ENCODE measurements at places on chromosomes 5 and 9. TPM values are rescaled to one million over a fixed set of nuclear protein-coding genes. Genes with fewer than 3 reads are reported as not detected.
A peak's percentile ranks its signal among the peaks of the same experiment; 100 is the strongest.

GRCh38 chr9:38339496-38339895 lies 53.0 kb upstream of the ALDH1B1 start:
- DNase-seq: no peak
- H3K4me3 ChIP-seq: no peak overlapping the region
- H3K4me1 ChIP-seq: peaks cover 26% of the 10 kb centered on the region
- H3K27ac ChIP-seq: no peak overlapping the region
- H3K36me3 ChIP-seq: no peaks in the 10 kb centered on the region
- no peaks in the 10 kb centered on the region for H3K27me3 ChIP-seq

GRCh38 chr9:104997536-104997935 lies 69.6 kb upstream of the ABCA1 start:
- H3K4me3 ChIP-seq: no peak overlapping the region
- peaks cover 13% of the 10 kb centered on the region for H3K4me1 ChIP-seq
- no peaks in the 10 kb centered on the region for H3K27me3 ChIP-seq
- no peak for DNase-seq

GRCh38 chr5:55929020-55929799 lies 65.6 kb downstream of the IL6ST start:
- no peaks in the 10 kb centered on the region for H3K27me3 ChIP-seq
- no peak for DNase-seq
- H3K4me3 ChIP-seq: no peak overlapping the region

DNA sequence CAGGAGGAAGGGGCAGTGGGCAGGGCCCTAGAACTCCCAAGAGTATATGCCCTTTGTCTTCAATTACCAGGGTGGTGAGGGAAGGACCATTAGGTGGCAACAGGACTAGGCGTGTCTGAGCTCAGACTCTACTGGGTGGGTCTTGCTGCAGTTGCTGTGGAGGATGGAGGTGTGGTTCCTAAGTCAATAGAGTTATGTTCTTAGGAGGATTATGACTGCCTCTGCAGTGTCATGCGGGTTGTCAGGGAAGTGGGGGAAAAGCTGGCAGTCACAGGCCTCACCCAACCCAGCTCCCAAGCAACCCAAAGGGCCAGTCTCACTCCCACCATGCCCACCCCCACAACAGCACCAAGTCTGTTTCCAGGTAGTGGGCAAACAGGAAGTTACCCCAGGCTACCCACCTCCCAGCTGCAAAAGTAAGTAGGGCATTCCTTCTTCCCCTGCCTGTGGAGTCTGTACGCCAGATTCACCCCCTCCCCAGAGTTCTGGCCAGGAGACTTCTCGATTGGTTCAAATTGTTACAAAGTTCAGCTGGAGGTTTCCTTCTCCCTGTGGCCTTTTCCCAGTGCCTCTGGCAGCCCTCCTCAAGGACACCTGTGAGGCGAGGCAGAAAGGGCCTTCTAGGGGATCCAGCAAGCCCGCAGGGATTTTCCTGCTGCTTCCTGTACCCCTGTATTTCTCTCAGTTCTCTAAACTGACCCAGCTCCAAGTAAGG lies 145.3 kb downstream of the HINT1 start:
- no peak overlapping the region for H3K27ac ChIP-seq
- H3K36me3 ChIP-seq: no peaks in the 10 kb centered on the region
- no peaks in the 10 kb centered on the region for H3K27me3 ChIP-seq
- no peak for DNase-seq
- no peak overlapping the region for H3K4me3 ChIP-seq
- H3K4me1 ChIP-seq: no peaks in the 10 kb centered on the region

DNA sequence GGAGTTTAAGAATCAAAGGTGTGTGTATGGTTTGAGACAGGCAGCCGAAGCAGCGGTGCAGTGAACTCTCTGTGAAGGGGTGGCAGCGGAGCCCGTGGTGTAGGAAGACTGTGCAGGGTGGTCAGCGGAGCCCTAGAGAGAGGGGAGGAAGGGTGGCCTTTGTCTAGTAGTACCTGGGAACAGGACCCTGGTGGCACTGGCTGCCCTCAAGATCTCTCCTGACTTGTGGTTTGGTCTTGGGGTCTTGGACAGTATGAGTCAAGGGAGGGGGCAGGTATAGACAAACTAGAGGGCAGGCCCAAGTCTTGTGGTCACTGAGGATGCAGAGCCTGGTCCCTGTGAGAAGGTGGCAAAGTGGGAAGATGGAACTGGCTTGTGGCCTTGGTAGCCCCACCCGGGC lies 7.1 kb upstream of the NKX2-5 start:
- no peak for DNase-seq
- H3K27me3 ChIP-seq: peaks cover 100% of the 10 kb centered on the region
- H3K27ac ChIP-seq: no peak overlapping the region
- H3K4me3 ChIP-seq: no peak overlapping the region

DNA sequence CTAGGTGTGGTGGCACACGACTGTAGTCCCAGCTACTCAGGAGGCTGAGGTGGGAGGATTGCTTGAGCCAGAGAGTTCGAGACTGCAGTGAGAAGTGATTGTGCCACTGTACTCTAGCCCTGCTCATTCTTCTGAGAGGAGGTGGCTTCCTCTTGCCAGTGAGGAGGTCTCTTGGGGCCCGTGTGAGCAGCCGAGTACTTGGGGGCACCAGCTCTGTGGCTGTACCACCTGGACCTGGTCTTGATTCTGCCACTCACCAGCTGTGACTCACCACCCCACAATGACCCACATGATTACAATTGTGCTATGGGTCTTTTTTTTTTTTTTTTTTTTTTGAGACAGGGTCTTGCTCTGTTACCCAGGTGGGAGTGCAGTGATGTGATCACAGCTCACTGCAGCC lies 18.0 kb upstream of the CRB2 start:
- H3K27ac ChIP-seq: peak overlapping the region; percentile 85
- H3K4me3 ChIP-seq: no peak overlapping the region
- peaks cover 21% of the 10 kb centered on the region for H3K4me1 ChIP-seq

DNA sequence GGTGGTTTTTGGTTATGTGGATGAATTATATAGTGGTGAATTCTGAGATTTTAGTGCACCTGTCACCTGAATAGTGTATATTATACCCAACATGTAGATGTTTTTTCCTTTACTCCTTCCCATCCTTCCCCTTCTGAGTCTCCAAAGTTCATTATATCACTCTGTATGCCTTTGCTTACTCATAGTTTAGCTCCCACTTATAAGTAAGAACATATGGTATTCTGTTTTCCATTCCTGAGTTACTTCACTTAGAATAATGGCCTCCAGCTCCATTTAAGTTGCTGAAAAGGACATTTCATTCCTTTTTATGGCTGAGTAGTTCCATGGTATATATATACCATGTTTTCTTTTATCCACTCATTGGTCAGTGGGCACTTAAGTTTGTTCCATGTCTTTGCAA lies 161.6 kb upstream of the CD180 start:
- no peak overlapping the region for H3K4me3 ChIP-seq
- no peaks in the 10 kb centered on the region for H3K4me1 ChIP-seq
- no peak for DNase-seq
- no peaks in the 10 kb centered on the region for H3K27me3 ChIP-seq

GRCh38 chr5:153623751-153624450 lies 133.4 kb downstream of the GRIA1 start:
- no peak for DNase-seq
- no peak overlapping the region for H3K27ac ChIP-seq
- H3K36me3 ChIP-seq: no peaks in the 10 kb centered on the region
- H3K27me3 ChIP-seq: no peaks in the 10 kb centered on the region

- H3K27me3 ChIP-seq: no peaks in the 10 kb centered on the region
- H3K4me3 ChIP-seq: no peak overlapping the region
- DNase-seq: no peak
- H3K4me1 ChIP-seq: no peaks in the 10 kb centered on the region
- no peak overlapping the region for H3K27ac ChIP-seq
Observed at GRCh38 chr9:132840980-132841379, 37.1 kb downstream of the AK8 start.

GRCh38 chr5:28117273-28117672 lies 1078.9 kb upstream of the CDH9 start:
- DNase-seq: no peak
- no peaks in the 10 kb centered on the region for H3K4me1 ChIP-seq
- H3K4me3 ChIP-seq: no peak overlapping the region
- H3K27ac ChIP-seq: no peak overlapping the region

GRCh38 chr9:806285-807156 lies 35.0 kb upstream of the DMRT1 start:
- DNase-seq: no peak
- no peaks in the 10 kb centered on the region for H3K36me3 ChIP-seq
- H3K4me1 ChIP-seq: no peaks in the 10 kb centered on the region
- no peak overlapping the region for H3K27ac ChIP-seq

DNA sequence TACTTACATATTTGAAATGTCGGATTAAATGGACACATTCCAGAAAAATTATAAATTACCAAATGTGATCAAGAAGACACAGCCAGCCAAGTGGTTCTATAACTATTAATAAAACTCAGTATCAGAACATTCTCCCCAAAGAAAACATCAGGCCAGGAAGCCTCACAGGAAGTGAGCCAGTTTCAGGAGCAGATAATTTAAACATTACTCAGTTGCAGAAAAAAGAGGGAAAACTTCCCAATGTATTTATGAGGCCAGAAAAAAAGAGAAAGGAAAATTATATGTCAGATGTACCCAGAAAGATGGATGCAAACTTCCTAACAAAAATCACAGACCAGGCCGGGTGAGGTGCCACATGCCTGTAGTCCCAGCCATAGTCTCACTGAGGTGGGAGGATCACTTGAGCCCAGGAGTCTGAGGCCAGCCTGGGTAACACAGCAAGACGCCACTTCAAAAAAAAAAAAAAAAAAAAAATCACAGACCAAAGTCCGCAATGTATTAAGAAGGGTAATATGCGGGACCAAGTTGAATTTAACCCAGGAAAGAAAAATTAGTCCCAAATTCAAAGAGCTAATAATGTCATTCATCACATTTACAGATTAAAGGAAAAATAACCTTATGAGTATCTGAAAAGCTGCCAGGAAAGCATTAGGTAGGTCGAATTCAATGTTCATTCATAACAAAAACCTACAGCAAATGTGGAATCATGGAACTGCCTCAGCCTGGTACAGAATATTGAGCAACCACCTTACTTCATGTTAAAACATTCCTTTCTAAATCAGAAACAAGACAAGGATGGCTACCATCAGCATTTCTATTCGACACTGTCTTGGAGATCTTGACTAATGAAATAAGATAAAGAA lies 37.2 kb upstream of the NRARP start:
- no peaks in the 10 kb centered on the region for H3K36me3 ChIP-seq
- no peak overlapping the region for H3K27ac ChIP-seq
- no peaks in the 10 kb centered on the region for H3K4me1 ChIP-seq
- DNase-seq: no peak
- no peak overlapping the region for H3K4me3 ChIP-seq

- H3K27me3 ChIP-seq: no peaks in the 10 kb centered on the region
- no peaks in the 10 kb centered on the region for H3K36me3 ChIP-seq
- H3K4me3 ChIP-seq: no peak overlapping the region
- DNase-seq: no peak
- peaks cover 31% of the 10 kb centered on the region for H3K4me1 ChIP-seq
- H3K27ac ChIP-seq: no peak overlapping the region
Observed at GRCh38 chr9:137228506-137228967, 1.2 kb downstream of the RNF224 start.

- DNase-seq: no peak
- H3K27me3 ChIP-seq: no peaks in the 10 kb centered on the region
- H3K36me3 ChIP-seq: no peaks in the 10 kb centered on the region
- H3K4me1 ChIP-seq: no peaks in the 10 kb centered on the region
- no peak overlapping the region for H3K4me3 ChIP-seq
Observed at GRCh38 chr5:161676103-161676502, 9.4 kb upstream of the GABRA6 start.

DNA sequence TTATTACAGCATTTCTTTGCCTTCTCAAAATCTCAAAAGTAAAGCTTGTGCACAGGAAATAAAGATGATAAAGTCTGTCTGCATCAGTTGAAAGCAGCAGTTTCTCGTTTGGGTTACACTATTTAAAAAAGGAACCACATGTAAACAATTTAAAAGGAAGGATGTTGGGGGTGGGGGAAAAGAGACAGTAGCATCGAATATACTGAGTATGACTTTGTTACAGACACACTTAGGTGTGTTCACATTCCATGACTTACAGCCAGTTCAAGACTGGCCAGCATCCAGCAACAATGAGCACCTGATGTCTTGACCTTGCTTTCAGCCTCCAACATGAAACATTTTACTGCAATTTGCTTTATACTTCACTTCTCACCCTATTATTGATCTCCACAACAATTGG lies 8.7 kb downstream of the GAPT start:
- no peak for DNase-seq
- no peaks in the 10 kb centered on the region for H3K36me3 ChIP-seq
- H3K27me3 ChIP-seq: no peaks in the 10 kb centered on the region
- no peaks in the 10 kb centered on the region for H3K4me1 ChIP-seq

- no peak for DNase-seq
- H3K4me1 ChIP-seq: peaks cover 6% of the 10 kb centered on the region
Observed at GRCh38 chr9:134317790-134318414, 8.4 kb upstream of the RXRA start.

- H3K27me3 ChIP-seq: no peaks in the 10 kb centered on the region
- no peak overlapping the region for H3K4me3 ChIP-seq
- H3K27ac ChIP-seq: no peak overlapping the region
- DNase-seq: no peak
Observed at GRCh38 chr5:42429694-42430093, 6.5 kb downstream of the GHR start.

DNA sequence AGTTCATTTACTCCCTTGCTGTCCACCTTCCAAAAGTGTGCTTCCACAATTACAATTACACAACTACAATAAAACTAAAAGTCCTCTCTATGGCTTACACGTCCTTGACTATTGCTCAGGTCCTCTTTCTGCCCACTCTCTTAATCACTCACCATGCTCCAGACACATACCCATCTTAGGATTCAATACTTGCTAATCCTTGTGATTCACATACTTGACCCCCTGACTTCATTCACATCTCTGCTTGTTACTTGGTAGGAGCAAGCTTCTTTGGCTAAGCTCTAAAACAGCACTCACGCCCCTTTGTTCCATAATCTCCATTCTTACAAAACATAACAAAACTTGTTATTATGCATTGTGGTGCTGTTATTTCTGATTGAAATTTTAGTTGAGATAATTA lies 215.8 kb downstream of the EDIL3 start:
- H3K4me1 ChIP-seq: no peaks in the 10 kb centered on the region
- DNase-seq: no peak
- H3K27ac ChIP-seq: no peak overlapping the region
- no peaks in the 10 kb centered on the region for H3K27me3 ChIP-seq
- no peak overlapping the region for H3K4me3 ChIP-seq

DNA sequence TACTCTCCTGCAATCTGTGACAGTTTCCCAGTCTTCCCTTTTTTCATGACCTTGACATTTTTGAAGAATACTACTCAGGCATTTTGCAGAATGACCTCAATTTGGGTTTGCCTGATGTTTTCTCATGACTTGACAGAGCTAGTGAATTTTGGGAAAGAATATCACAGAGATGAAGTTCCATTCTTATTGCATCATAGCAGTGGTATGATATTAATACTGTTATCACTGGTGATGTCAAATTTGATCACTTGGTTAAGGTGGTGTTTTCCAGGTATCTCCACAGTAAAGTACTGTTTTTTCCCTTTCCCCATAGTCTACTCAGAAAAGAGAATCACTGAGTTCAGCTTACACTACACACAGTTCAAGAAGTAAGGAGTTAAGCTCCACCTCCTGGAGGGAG lies 56.2 kb upstream of the XPA start:
- no peaks in the 10 kb centered on the region for H3K36me3 ChIP-seq
- H3K4me3 ChIP-seq: no peak overlapping the region
- H3K27ac ChIP-seq: no peak overlapping the region
- H3K4me1 ChIP-seq: peaks cover 11% of the 10 kb centered on the region
- no peak for DNase-seq

Gene CNTNAP3B
- total RNA-seq: 7.1 TPM

Gene ACOT12
- not detected for total RNA-seq

Gene ESM1
- 0.95 TPM for total RNA-seq

Gene PCDHB11
- 2.1 TPM for total RNA-seq

Gene PCDHGA2
- total RNA-seq: 0.26 TPM

Gene ENG
- 7.2 TPM for total RNA-seq

Data from esophagus squamous epithelium (tissue), 5 donors.